NCI-H69 (cell line): ENCODE measurements at places on chromosomes 5 and 9.

DNA sequence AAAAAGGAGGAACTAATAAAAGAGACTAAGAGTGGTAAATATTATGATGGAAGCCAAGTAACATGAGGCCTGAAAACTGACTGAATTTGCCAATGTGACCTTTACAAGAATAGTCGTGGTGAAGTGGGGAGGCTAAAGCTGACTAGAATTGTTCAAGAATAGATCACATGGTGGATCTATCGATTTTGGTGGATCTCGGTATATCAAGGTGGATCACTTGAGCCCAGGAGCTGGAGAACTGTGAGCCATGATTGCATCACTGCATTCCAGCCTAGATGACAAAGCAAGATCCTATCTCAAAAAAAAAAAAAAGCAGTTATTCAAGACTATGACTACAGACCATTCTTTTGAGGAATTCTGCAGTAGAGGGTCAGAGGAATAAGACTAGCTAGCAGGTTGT is 15.1 kb downstream of the ERMP1 start:
- DNase-seq = no peak

GRCh38 chr5:177350776-177351391 is 584 bp downstream of the LMAN2 start:
- peak; percentile 49 for DNase-seq

DNA sequence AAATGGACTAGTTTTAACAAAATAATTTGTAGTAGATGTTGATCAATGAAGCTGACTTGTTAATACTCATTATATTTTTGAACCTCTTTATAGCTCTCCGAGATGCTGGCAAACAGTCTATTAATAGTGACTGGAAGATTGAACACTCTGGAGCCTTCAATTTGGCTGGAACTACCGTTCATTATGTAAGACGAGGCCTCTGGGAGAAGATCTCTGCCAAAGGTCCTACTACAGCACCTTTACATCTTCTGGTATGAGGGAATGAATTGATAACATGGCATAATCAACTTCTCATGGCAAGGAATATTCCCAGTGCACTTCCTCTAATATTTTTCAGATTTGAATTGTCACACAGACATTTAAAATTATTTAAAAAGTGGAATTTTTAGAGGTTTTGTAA is 68.2 kb upstream of the MINAR2 start:
- DNase-seq = no peak

- no peak for DNase-seq
These were observed 275.6 kb upstream of the SLC30A5 start for GRCh38 chr5:68818057-68818695.

GRCh38 chr5:61719124-61719523 is 387.1 kb downstream of the ZSWIM6 start:
- no peak for DNase-seq

DNA sequence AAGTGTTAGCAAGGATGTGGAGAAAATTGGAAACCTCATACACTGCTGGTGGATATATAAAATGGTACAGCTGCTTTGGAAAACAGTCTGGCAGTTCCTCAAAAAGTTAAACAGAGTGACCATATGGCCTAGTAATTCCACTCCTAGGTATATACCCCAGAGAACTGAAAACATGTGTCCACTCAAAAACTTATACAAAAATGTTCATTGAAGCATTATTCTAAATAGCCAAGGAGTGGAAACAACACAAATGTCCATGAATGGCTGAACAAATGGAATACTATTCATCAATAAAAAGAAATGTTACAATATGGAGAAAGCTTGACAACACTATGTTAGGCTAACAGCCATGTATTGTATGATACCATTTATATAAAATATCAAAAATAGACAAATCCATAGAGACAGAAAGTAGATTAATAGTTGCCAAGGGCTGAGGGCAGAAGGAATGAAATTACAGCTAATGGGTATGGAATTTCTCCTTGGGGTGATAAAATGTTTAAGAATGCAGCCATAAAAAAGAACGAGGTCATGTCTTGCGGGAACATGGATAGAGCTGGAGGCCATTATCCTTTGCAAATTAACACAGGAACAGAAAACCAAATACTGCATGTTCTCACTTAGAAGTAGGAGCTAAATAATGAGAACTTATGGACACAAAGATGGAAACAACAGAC is 33.6 kb upstream of the FBP1 start:
- no peak for DNase-seq

DNA sequence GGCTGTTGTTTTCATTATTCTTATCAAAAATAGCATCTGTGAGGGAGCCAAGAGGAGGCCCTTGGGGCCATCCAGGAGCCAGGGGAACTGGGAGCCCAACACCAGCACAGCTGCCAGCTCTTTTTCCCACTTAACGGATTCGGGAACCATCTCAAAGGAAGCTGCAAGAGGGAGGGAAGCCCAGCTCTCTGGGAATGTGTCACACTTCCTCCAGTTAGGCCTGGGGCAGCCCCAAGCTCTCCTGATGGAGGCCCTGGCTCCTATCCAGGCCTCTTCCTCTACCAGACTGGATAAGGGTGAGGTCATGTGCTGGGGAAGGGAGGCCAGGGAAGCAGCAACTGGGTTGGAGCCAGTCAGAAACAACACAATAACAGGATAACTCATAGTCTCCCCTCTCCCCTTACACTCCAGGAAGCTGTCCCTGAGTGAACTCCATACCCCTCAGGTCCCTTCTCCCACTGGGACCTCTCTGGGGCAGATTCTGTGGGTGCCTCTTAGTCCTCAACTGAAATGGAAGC is 12.7 kb downstream of the CSF2 start:
- peak; percentile 89 for DNase-seq

DNA sequence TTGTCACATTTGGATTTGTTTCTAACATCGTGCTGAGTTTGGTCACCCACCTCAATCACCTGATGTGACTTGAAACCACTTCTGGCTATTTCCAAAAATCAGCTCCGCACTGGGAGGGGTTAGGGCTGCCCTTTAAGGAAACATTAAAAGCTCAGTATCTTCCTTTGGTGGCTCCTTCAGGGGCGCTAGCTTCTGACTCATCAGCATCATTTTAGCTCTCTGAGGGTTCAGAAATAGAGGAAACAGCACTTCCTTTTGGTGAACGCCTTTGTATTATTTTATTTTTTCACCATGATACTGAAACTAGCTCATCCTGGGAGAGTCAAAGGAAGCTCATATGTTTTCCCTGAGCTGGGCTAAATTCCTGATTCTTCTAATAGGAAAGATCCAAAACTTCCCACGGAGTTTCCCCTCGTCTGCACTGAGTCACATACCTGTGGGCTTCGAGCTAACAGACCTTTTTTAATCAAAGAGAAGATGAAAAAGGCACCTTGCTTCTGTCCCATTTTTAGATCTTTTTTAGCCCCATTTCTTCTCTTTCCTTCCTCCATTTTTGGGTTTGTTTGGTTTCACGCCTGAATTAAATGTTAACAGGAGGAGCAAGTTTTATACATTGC is 48.2 kb downstream of the ROPN1L start:
- DNase-seq = no peak

GRCh38 chr5:147375151-147375550 is 134.7 kb downstream of the DPYSL3 start:
- no peak for DNase-seq

DNA sequence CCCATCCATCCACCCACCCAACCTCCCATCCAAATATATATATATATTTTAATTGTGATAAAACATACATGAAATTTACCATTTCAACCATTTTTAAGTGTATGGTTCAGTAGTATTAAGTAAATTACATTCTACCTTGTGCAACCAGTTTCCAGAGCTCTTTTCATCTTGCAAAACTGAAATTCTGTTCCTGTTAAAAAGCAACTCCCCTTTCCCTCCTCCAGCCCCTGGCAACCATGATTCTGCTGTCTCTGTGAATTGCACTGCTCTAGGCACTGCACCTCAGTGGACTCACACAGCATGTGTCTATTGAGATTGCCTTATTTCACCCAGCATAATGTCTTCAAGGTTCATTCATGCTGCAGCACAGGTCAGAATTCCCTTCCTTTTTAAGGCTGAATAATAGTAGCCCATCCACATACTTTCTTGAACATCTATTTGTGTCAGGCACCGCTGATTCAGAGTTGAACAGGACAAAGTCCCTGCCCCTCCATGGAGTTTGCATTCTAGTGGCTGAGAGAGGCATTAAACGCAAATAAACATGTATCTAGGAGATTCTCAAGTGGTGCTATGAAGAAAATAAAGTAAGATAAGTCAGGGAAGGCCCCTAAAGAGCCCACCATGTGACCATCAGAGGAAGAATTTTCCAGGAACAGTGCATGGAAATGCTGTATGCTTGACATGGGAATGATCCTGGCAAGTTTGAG is 24.0 kb downstream of the CSF1R start:
- no peak for DNase-seq

DNA sequence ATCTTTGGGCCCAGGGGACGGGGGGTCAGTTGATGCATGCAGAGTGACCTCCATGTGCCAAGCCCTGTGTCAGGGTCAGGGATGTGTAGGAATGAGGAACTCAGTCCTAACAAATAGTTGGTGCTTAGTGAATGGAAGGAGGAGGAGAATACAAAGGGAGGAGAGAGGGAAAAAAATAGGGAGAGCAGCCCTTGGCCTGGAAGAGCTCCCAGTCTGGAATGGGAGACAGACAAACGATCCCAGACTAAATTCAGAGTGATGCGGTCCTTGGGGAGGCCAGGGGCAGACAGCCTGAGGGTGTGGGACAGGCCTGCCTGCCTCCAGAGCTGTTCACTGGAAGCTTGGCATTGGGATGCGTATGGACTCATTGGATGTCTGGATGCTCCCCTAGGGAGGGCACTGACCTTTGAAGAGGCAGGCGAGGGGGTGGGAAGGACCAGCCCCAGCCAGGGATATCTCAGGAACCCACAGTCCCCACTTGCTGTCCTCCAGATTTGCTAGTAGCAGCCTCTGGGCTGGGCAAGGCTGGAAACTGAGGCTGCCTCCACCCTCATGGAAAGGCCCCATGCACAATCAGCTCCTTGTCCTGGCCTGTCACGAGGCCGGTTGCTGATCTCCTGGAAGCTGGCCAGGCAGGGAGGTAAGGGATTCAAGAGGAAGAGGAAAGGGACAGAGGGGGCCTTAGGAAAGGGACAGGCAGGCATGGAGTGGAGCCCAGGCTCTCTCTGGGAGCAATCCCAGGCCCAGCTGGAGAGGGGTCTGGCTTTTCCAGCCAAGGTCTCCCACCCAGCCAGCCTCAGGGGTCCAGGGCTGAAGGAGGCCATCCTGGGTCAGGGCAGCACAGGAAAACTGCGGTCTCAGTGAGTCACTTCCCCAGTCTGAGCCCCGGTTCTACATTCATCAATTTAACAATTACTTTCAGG is 69.0 kb upstream of the GGTA1 start:
- DNase-seq = no peak

DNA sequence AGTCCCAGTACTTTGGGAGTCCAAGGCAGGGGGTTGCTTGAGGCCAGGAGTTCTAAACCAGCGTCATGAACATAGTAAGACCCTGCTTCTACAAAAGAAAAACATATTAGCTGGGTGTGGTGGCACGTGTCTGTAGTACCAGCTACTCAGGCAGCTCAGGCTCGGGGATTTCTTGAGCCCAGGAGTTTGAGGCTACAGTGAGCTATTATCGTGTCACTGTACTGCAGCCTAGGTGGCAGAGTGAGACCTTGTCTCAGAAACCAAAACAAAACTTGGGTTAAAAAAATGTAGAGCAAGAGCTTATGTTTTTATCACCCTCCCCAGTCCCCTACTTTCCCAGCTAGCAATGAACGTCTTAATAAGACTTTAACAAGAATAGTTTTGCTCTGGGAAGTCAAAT is 46.7 kb downstream of the UHRF2 start:
- DNase-seq = no peak

DNA sequence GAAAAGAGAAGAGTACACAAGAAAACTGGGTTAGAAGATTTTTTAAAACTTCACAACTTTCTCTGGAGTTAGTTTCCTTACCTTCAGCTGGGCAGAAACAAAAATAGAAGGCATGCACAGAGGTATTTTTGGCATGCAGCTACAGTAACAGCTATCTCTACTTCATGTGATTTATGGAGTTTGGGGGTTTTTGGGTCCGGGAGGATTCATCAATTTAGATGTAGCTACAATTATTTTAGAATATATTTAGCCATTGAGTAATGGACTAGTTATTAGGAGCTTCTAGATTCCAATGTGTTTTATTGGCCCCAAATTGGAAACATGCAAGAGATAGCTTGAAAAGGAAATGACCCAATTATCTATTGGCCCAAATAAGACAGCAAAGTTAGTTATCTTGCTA is 91.6 kb upstream of the TNFAIP8 start:
- DNase-seq = no peak

DNA sequence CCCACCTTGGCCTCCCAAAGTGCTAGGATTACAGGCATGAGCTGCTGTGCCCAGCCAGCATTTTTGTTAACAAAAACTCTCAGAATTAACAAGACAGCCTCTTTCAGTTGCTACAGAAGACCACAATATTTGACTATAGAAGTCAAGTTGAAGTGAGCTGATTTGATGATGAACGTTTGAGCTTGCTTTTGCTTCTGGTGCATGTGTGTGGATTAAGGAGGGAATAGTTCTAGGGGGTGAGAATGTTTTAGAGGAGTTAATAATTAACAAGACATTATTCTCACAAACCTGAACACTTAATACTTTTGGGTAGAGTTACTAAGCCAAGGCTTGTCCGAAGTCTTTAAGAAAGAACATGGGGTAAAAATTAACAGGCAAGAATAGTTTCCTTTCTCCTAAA is 191.6 kb downstream of the TENT4A start:
- no peak for DNase-seq

DNA sequence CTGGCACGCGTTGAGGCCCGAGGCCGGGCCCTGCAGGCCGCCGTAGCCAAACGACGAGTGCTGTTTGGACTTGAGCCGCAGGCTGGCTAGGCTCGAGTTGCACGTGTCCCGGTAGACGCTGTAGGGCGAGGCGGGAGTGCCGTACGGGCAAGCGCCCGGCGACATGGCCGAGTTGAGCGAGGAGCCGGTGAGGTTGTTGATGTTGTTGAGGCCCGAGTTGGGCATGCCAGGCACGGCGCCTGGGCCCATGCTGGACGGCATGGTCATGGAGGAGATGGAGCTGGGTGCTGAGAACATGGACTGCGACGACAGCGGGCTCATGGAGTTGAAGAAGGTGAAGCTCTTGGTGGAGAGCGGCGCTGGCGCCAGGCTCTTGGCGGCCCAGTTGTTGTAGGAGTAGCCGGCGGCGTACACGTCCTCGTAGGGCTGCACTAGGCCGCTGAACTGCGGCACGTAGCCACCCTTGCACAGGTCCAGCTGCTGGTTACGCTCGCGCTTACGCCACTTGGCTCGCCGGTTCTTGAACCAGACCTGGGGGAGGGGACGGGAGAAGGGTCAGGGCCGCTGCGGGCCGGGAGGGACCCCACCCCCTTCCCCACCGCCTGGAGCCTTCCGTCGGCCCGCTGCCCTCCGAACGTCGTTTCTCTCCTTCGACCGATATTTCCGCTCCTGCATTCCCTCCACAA is 5.1 kb downstream of the PITX1 start:
- DNase-seq = no peak

- no peak for DNase-seq
These were observed 40.3 kb downstream of the RGMB start for GRCh38 chr5:98813755-98814154.
